HFF-Myc (cell line): ENCODE measurements at places on chromosomes 12 and 14.

DNA sequence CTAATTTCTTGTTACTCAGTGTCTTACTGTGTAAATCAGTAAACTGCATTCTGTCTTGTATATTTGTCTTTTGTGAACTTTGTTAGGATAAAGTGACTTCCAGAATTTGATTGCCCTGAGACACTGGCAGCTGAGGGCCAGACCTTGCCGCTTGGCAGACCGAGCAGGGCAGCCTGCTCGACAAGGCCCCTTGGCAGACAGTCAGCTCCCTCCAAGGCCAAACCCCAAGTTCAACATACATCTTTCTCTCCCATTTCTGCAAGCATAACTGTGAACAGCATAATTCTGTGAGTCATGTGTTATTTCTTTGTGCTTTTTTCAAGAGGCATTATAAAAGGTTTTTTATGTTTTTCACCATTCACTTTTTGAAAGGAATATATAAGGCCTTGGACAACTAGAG is 39.2 kb upstream of the BMAL2 start:
- DNase-seq = no peak

GRCh38 chr14:34785223-34786006 is 71.0 kb upstream of the CFL2 start:
- no peak for DNase-seq

- no peak for DNase-seq
Measured at GRCh38 chr12:91777268-91777992, 368.2 kb downstream of the BTG1 start.

- no peak for DNase-seq
Measured at GRCh38 chr12:169528-170370, 44.2 kb downstream of the SLC6A12 start.

- no peak for DNase-seq
Measured at GRCh38 chr12:44526655-44527182, 349.4 kb downstream of the NELL2 start.

DNA sequence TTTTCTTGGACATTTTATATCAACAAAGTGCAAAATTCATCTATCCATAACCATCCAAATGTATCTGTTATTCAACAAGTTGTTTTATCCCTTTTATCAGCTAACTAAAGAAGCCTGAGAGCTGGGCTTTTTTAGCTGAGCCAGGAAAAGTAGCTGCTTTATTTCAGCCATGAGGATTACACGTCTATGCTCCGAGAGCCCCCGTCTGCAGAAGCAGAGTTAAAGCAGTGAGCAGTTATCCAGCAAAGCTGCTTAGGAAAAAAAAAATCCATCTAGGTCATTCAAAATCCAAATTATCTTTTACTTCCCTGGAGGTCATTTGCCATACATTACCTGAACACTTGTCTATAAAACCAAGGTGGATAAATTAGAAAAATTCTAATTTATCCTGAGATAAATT is 15.7 kb upstream of the HECTD1 start:
- DNase-seq = no peak

GRCh38 chr14:102817942-102818940 is 41.0 kb downstream of the TRAF3 start:
- no peak for DNase-seq

GRCh38 chr12:99043319-99043914 is 398.3 kb downstream of the APAF1 start:
- peak; percentile 12 for DNase-seq

DNA sequence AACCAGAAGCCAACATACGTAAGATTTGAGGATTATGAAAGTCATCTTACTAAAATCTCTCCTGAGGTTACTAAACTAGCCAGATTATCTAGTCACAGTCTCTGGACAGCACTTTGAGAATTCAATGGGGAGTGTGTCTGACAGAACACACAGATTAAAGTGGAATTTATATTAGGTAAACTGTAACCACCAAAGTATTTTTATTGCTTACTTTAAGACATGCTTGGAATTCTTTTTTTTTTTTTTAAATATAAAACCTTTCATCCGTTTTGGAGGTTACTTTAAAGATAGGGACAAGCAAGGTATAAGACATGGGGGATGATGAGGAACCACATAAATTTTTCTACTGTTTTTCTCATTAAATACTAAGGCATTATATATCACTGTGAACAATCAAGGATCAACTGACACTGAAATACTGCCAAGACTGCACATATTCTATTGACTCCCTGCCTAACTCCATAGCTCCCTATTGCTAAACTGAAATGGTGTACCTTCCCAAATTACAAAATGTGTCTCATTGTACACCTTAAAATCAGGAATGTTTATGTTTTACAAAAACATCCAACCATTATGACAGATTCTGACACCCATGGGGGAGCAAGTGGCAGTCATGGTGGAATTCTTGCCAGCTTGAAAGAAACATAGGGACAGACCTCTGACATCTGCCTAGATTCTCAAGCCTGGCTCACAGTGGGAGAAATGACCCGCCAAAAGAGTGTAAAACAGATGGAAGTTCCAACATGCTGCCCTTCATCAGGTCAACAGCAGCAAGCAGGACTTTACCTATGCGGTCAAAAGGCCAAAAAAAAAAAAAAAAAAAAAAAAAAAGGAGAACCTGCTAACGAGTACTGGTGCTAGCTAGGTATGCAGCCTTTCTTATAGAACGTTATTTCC is 239.3 kb downstream of the MED13L start:
- peak; percentile 24 for DNase-seq

DNA sequence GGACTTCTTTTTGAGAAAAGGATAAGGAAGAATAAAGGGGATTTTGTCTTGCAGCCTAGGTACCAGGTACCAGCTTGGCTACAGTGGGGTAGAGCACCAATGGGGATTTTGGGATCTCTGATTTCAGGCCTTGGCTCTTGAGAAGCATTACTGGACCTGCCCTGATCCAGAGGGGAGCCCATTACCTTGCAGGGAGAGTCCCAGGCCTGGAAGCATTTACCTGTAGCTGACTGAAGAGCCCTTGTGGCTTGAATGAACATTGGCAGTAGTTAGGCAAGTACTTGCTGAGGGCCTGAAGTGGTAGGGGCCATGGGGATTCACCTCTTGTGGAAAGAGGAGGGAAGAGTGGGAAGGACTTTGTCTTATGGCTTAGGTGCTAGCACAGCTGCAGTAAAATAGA is 308.2 kb upstream of the FBXO33 start:
- DNase-seq = no peak

DNA sequence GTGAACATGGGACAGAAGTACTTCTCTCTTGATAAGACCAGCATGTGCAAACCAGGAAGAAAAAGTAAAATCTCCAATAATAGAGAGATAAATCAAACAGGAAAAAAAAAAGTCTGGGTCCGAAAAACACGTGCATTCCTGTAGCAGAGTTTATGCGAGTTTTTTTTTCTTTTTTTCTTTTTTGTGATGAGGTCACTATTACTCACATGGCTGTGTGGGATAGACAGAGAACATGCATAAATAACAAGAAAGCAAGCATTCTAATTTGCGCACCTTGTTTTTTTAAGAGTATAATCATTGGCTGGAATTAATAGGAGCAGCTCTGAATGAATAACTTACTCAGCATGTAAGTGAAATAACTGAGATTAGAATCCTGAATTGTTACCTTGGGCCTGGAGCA is 91.9 kb upstream of the CPM start:
- DNase-seq = no peak

GRCh38 chr12:25101092-25101445 is 93.9 kb downstream of the DNAI7 start:
- DNase-seq = no peak

GRCh38 chr14:49999826-50000379 is 107.0 kb downstream of the ARF6 start:
- DNase-seq = no peak

DNA sequence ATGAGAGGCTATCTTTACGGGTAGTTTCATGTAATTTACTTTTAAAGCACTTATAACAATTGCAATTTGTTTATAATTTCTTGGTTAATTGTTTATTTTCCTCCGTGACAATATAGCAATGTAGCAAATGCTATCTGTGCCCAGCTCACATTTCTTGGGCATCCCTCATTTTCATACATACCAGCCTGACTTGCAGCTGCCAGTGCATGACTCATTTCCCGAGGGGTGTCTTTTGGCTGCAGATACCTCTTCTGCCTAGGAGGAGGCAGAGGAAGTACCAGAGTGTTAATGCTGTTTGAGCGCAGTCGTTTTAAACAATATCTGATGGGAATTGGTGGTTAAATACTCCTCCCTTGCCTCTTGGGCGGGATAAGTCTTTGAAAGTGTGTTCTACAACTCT is 104.2 kb upstream of the ABCD2 start:
- DNase-seq = peak; percentile 5

DNA sequence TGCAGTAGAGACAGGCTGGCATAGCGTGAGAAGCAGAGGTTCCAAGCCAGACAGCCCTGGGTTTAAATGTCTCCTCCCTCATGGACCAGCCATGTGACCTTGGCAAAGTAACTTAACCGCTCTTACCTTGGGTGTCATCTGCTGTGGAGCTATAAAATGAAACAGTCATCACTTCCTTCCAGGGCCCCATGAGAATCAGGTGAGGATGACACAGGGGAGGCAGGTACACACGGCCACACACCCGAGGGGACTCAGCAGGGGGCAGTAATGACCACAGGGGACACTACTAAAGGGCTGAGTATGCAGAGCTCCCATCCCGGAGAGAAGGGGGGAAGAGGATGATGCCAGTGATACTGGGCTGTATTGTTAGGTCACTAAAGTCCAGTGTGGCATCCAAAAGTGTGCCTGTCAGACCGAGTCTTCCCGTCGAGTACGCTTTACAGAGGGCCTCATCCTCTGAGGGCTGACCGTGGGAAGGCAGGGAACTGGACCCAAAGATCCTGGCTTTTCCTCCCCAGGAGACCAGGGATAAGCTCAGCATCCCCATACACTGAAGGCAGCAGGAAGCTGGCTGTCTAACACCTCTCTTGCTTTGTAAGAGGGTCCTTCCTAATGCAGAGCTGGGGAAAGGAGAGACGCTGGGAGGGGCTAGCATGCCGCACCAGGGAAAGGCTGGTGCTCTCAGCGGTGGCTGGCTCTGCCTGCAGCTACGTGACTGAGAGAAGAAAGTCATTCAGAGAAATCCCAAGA is 94.2 kb downstream of the SINHCAF start:
- DNase-seq = no peak

- DNase-seq = no peak
Measured at GRCh38 chr12:76871082-76871481, 7.7 kb downstream of the CSRP2 start.

- no peak for DNase-seq
Measured at GRCh38 chr12:131124487-131125280, 171.0 kb downstream of the ADGRD1 start.

GRCh38 chr14:104514156-104514848 is 65.3 kb upstream of the C14orf180 start:
- DNase-seq = no peak
